Activated T-cell treated with anti-CD3 and anti-CD28 coated beads, Interleukin-2, amount 50 U/mL, for 72 hours (primary cell): ENCODE measurements at places on chromosomes 1 and 21. TPM values are rescaled to one million over a fixed set of nuclear protein-coding genes. Genes with fewer than 3 reads are reported as not detected.

CCDC24 gene
- total RNA-seq, result 1.4 TPM

GRCh38 chr1:164223378-164223777, 335.6 kb upstream of the PBX1 start:
- peaks cover 3% of the 10 kb centered on the region for H3K36me3 ChIP-seq
- H3K27me3 ChIP-seq, result no peaks in the 10 kb centered on the region
- no peak overlapping the region for H3K4me3 ChIP-seq
- no peak overlapping the region for H3K27ac ChIP-seq

- no peak for DNase-seq
- H3K27me3 ChIP-seq, result no peaks in the 10 kb centered on the region
- no peak overlapping the region for H3K4me3 ChIP-seq
- no peak overlapping the region for H3K27ac ChIP-seq
Observed at GRCh38 chr21:25624511-25624910, 14.5 kb upstream of the JAM2 start.

GRCh38 chr1:48761411-48761810, 15.3 kb downstream of the BEND5 start:
- no peak overlapping the region for H3K27ac ChIP-seq
- DNase-seq, result no peak
- H3K4me1 ChIP-seq, result peaks cover 41% of the 10 kb centered on the region
- no peaks in the 10 kb centered on the region for H3K36me3 ChIP-seq

GRCh38 chr1:31503570-31503969, 72.7 kb upstream of the TINAGL1 start:
- peaks cover 23% of the 10 kb centered on the region for H3K27me3 ChIP-seq
- H3K36me3 ChIP-seq, result no peaks in the 10 kb centered on the region
- no peak overlapping the region for H3K4me3 ChIP-seq
- peaks cover 15% of the 10 kb centered on the region for H3K4me1 ChIP-seq

GRCh38 chr1:155003766-155004351, 1.3 kb downstream of the ZBTB7B start:
- peak; percentile 42 for DNase-seq
- H3K27me3 ChIP-seq, result no peaks in the 10 kb centered on the region

DNA sequence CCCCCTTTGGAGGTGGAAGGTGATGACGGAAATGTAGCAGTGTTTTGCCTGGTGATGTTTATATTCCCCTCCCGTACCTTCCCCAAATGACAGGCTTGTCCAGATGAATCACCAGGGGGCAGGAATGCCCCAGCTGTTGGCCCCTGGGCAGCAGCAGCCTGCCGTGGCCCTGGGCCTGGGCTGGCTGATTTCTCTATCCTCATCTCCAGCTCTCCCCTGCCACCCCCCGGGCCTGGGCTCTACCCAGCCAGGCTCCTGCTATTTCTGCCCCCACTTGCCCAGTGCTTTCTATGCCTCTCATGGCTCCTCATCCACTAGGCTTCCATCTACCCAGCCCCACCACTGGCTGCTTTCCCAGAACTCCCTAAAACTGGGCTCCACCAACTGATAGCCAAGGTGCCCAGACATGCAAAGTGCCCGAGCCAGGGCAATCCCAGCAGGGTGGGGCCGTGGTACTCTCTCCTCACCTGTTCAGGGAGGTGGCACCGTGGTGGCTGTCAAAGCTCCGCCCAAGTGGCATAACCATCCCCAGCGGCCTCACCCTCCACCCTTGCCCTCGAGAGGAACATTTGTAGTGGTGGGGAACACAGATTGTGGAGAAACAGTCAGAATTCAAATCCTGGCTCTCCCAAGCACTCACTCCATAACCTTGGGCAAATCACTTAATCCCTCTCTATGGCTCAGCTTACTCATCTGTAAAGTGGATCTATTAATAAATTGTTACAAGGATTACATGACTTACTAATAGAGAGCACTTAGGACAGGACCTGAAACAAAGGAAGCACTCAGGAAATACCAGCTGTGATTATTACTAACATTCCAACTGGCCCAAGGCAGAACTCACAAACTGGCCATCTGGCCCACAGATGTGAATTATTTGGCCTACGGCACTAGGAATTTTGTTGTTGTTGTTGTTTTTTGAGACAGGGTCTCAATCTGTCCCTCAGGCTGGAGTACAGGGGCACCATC, 12.8 kb upstream of the ECE1 start:
- peaks cover 70% of the 10 kb centered on the region for H3K4me1 ChIP-seq
- no peak overlapping the region for H3K4me3 ChIP-seq
- peak overlapping the region; percentile 56 for H3K27ac ChIP-seq
- DNase-seq, result no peak
- peaks cover 3% of the 10 kb centered on the region for H3K36me3 ChIP-seq

- no peak overlapping the region for H3K4me3 ChIP-seq
- no peaks in the 10 kb centered on the region for H3K27me3 ChIP-seq
- peaks cover 3% of the 10 kb centered on the region for H3K36me3 ChIP-seq
- no peaks in the 10 kb centered on the region for H3K4me1 ChIP-seq
- DNase-seq, result no peak
- H3K27ac ChIP-seq, result no peak overlapping the region
Observed at GRCh38 chr1:105492921-105493320, 1563.6 kb upstream of the PRMT6 start.

SFN gene
- total RNA-seq, result 0.86 TPM

- no peaks in the 10 kb centered on the region for H3K4me1 ChIP-seq
- H3K36me3 ChIP-seq, result no peaks in the 10 kb centered on the region
- no peak for DNase-seq
- H3K4me3 ChIP-seq, result no peak overlapping the region
Observed at GRCh38 chr21:27564684-27565301, 597.9 kb upstream of the ADAMTS5 start.

DNA sequence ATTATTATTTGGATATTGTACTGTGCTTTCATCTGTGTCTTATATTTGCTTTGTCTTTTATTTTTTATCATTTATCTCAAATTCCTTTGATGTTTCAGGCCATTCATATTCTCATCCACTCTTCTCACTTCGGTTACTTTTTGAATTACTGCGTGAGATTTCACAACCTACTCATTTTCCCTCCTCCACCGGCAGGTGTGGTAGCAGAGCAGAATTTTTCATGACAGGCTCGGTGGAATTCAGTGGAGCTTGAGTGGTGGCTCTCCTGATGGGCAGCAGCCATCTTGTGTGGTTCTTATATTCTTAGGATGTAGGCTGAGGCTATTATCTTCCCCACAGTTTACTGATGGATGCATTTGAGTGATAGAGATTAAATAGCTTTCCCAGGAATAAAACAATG, 92.3 kb upstream of the IVNS1ABP start:
- H3K27ac ChIP-seq, result peak overlapping the region; percentile 7
- peaks cover 7% of the 10 kb centered on the region for H3K27me3 ChIP-seq
- DNase-seq, result no peak
- no peak overlapping the region for H3K4me3 ChIP-seq
- peaks cover 2% of the 10 kb centered on the region for H3K36me3 ChIP-seq

DNA sequence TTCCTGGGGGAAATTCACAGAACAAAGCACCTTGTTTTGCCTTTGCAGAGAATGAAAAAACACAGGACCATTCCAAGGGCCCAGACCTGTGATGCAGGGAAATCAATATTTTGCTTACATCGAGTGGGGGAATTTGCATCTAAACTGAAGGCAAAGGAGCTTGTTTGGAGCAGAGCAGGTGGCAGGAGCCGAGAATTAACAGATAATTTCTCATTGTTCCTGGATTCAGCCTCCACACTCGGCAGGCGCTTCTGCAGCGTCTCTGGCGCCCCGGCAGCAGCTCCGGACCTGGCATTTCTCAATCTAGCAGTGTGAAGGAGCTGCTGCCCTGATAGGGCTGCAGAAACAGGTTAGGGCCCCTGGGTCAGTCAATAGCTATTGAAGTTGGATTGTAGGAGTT, 2.0 kb upstream of the SYT6 start:
- no peak overlapping the region for H3K4me3 ChIP-seq
- no peak overlapping the region for H3K27ac ChIP-seq
- peaks cover 14% of the 10 kb centered on the region for H3K4me1 ChIP-seq
- H3K36me3 ChIP-seq, result no peaks in the 10 kb centered on the region

DNTTIP2 gene
- total RNA-seq, result 85.0 TPM

KRTAP21-3 gene
- total RNA-seq, result not detected

APOBEC4 gene
- not detected for total RNA-seq

KLF17 gene
- not detected for total RNA-seq

TAS1R1 gene
- total RNA-seq, result not detected

DNA sequence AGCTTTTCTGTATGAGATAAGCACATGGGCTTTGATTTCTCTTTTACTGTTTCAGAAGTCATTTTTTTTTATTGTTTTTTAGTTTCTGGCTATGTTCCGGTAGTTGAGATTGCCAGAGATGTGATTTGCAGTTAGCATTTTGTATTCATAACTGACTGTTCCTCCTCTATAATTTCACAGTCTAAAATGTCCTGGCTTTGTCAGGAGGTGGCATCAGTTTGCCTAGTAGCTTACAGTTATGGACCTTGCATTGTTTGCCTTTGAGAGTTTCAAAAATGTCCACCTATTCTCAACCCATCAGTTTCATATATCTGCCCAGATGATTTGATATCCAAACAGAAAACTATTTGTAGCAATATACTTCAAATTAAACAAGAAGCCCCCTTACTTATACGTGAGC, 39.5 kb upstream of the ST6GALNAC3 start:
- H3K27ac ChIP-seq, result no peak overlapping the region
- no peaks in the 10 kb centered on the region for H3K36me3 ChIP-seq
- no peaks in the 10 kb centered on the region for H3K4me1 ChIP-seq

GRCh38 chr1:117596023-117596720, 9.7 kb upstream of the TENT5C start:
- H3K27me3 ChIP-seq, result peaks cover 13% of the 10 kb centered on the region
- no peaks in the 10 kb centered on the region for H3K36me3 ChIP-seq
- no peak for DNase-seq
- H3K4me1 ChIP-seq, result no peaks in the 10 kb centered on the region

DNA sequence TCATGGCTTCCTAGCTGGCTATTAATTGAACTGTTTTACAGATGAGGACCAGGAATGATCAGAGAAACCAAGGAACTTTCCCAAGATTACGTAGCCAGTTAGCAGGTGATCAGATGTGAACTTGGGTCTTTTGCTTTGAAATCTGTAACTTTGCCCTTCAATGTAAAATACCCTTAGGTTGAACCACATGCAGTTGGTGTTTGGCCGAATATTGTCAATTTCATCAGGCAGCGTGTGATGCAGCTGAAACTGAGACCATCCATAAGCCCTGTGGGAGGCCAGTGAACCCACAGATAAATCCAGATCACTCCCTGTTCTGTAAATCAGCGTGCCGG, 150.8 kb downstream of the ETS2 start:
- H3K4me1 ChIP-seq, result peaks cover 53% of the 10 kb centered on the region
- H3K27me3 ChIP-seq, result peaks cover 27% of the 10 kb centered on the region
- DNase-seq, result no peak

NMNAT2 gene
- total RNA-seq, result not detected

SPATA1 gene
- total RNA-seq, result 2.9 TPM

AURKAIP1 gene
- total RNA-seq, result 92.4 TPM

DNA sequence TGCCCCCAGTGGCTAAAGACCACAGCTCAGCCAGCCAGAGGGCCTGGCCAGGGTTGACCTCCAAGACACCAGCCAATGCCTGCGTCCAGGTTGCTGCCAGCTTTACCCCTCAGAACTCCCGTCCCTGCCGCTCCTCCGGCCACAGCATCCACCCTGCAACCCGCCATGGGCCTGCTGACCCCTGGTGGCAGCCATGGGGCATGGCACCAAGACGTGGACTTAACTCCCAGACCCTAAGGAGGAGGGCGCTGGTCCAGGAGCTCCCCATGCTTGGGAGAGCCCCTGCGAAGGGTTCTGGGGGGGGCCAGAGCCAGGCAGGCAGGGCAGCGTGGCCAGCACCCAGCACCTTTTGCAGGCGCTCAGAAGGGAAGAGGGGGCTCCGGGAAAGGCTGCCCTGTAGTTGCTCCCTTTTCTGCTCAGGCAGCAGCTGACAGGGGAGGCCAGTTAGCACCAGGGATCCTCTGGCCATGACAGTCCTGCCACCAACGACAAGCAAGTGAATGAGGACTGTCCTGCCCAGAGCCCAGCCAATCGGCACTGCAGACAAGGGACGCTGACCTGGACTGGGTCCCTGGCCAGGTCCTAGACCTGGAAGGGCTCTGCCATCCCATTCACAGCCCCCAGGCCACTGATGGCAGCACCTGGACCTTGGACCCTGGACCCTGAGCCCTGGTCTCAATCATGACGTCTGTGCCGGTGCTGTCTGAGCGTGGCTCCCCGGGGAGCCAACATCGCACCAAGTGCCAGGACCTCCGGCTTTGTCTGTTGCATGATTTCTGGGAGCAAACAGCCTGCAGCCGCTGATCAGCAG, 246.2 kb downstream of the NPHP4 start:
- no peak overlapping the region for H3K27ac ChIP-seq
- peaks cover 17% of the 10 kb centered on the region for H3K27me3 ChIP-seq

- peaks cover 6% of the 10 kb centered on the region for H3K4me1 ChIP-seq
- no peak overlapping the region for H3K4me3 ChIP-seq
- no peak overlapping the region for H3K27ac ChIP-seq
Observed at GRCh38 chr1:119631433-119632102, 16.5 kb downstream of the ZNF697 start.

GRCh38 chr1:244052728-244053312, 1.7 kb downstream of the ZBTB18 start:
- DNase-seq, result no peak
- H3K27me3 ChIP-seq, result no peaks in the 10 kb centered on the region
- peaks cover 12% of the 10 kb centered on the region for H3K4me1 ChIP-seq
- H3K27ac ChIP-seq, result no peak overlapping the region

GRCh38 chr1:153750026-153750995, 22.5 kb downstream of the INTS3 start:
- H3K27ac ChIP-seq, result no peak overlapping the region
- peaks cover 7% of the 10 kb centered on the region for H3K4me1 ChIP-seq
- H3K36me3 ChIP-seq, result peaks cover 4% of the 10 kb centered on the region
- H3K27me3 ChIP-seq, result no peaks in the 10 kb centered on the region

ADGRL4 gene
- not detected for total RNA-seq

SLC9C2 gene
- not detected for total RNA-seq

GRCh38 chr1:245363461-245364200, 208.8 kb downstream of the KIF26B start:
- H3K27me3 ChIP-seq, result peaks cover 14% of the 10 kb centered on the region
- H3K4me1 ChIP-seq, result peaks cover 4% of the 10 kb centered on the region
- DNase-seq, result peak; percentile 4
- H3K27ac ChIP-seq, result no peak overlapping the region
- no peak overlapping the region for H3K4me3 ChIP-seq

DNA sequence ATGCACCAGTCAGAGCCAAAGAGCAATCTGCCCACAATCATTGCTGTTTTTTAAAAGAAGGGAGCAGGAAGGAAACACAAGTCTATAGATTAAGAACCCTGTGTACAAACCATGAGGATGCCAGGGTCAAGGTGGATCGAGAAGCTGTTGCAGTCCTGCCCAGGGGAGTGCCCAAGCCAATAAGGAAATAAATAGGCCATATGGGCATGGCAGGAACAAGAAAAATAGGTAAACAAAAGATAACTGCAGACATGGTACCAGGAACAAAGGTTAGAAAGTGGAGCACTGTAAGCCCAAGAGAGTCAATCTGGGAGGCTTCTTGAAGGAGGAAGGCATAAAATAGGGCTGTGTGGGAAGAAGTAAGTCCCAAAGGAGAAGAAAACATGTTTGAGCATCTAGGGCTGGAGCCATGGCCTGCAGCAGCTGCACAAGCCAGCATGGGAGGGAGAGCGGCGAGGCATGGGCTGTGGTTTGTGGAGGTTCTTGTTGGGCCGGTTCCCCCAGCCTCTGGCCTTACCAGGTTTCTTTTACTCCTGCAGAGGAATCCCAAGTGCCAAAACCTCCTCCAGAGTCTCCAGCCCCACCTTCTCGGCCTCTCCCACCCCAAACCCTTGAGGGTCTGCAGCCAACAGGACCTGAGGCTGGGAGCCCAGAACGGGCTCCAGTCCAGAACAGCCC, 13.6 kb downstream of the INAVA start:
- H3K27me3 ChIP-seq, result peaks cover 55% of the 10 kb centered on the region
- no peak overlapping the region for H3K4me3 ChIP-seq
- H3K27ac ChIP-seq, result no peak overlapping the region
- DNase-seq, result no peak
- H3K36me3 ChIP-seq, result peaks cover 3% of the 10 kb centered on the region
